DMS153 (cell line): ENCODE measurements at places on chromosomes 1 and 21.

- DNase-seq, result peak; percentile 59
These were observed at the start of gene FABP3 for GRCh38 chr1:31373056-31373896. Gene FABP3 (minus strand): TSS chr1:31373076. CDS start chr1:31373014, 62 bp downstream.

- no peak for DNase-seq
These were observed 269.7 kb downstream of the LMO4 start for GRCh38 chr1:87598429-87598828.

DNA sequence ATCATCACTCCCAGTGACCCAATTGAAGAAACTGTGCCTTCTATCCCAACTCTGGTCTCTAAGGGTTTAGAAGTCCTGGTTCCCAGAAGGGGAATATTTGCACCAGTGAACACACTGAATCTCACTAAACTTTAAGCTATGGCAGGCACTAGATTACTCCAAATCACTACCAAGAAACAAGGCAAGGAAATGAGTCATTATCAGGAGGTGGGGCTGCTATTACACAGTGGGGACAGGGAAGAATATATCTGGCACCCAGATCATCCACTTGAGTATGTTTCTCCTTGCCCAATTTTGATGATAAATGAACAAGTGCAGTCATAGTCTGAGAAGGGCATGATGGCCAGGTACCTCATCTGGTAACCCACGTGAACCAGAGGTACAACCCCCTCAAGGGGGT lies 7.0 kb downstream of the MRPL9 start:
- DNase-seq, result no peak

- peak; percentile 32 for DNase-seq
These were observed 43.0 kb downstream of the GALNT2 start for GRCh38 chr1:230109895-230110667.

DNA sequence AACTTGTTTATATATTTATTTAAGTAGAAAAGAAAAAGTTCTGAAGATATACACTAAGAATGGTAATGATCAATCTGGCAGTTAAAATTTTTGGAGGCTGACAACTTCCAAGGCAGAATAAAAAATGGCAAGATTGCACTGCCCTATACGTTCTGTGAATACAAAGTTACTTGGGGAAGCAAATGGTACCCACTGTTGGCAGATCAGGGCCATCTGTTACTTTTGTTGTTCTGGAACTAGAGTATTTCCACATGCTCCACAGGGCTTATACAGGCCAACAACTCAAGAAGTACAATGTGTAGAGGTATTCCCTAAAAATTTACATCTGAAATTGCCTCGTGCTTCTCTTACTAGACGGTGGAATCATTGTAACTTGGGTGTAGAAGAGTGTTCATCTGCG lies 53.2 kb downstream of the AHCTF1 start:
- no peak for DNase-seq

DNA sequence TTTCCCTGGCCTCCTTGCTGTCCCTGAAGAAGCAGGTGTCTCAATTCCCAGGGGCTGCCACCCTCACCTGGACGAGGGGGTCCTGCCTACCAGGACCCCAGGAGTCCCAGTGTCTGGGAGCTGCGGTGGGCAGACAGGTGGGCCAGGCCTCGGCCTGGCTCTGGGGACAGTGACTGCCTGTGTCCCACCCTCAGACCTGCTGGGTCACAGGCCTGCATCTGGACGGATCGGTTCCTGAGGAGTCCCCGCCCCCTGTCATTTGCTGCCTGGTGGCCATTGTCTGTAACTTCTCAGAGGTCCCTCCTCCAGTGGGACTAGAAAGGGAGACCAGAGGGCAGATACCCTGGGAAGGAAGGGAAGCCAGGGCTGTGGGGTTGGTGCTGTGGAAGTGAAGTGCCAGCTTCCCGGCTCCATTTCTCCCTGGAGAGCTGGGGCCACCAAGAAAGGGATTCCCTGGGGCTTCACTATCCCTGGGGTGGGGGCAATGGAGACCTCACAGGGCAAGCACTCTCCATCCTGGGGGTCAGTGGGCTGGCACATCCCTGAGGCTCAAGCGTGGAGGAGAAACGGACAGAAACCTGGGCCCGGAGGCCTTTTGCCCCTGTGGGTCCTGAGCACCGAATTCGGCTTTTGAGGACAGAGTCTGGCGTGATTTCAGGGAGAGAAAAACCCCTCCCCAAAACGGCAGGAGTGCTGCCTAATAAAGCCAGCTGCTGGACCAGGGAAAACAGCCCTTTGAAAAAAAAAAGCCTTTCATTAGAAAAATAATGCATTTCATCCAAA lies 157.3 kb downstream of the PEX14 start:
- DNase-seq, result peak; percentile 25

GRCh38 chr1:67588178-67588855 lies 96.7 kb upstream of the GADD45A start:
- no peak for DNase-seq

- no peak for DNase-seq
These were observed 61.6 kb downstream of the PTPRC start for GRCh38 chr1:198700396-198700795.

- DNase-seq, result no peak
These were observed 6.0 kb upstream of the TRAPPC10 start for GRCh38 chr21:44006017-44006619.

GRCh38 chr1:37372302-37372701 lies 102.1 kb upstream of the ZC3H12A start:
- no peak for DNase-seq

GRCh38 chr1:203037509-203038190 lies 11.4 kb downstream of the PPFIA4 start:
- DNase-seq, result no peak

DNA sequence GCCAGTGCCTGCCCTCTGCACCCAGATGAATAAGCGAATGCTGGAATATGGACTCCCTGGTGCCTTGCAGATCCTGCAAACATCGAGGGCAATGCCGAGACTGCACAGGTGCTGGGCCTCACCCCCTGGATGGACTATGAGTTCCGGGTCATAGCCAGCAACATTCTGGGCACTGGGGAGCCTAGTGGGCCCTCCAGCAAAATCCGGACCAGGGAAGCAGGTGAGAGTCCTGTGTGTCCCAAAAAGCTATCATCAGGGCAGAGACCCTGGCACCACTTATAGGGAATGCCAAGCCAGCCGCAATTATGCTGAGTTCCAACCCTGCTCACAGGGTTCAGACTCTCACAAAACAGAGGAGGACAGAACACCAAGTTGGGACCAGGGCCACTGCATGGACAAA lies 17.2 kb downstream of the TMEM81 start:
- no peak for DNase-seq

DNA sequence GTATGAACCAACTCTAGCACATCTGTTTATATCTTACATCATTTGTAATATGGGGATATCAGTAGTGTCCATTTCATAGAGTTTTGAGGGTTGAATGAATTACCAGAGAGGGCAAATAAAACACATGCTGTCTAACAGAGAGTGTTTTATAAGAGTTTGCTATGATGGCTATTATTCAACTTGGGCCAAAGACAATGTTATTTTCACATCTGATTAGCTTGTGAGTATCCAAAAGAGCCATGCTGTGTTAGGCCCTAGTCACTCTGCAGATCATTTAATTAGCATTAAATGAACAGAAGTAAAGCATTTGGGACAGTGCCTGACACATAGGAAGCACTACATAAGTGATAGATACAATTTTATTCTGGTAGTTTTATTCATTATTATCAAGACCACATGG lies 4.2 kb upstream of the RNF11 start:
- no peak for DNase-seq

DNA sequence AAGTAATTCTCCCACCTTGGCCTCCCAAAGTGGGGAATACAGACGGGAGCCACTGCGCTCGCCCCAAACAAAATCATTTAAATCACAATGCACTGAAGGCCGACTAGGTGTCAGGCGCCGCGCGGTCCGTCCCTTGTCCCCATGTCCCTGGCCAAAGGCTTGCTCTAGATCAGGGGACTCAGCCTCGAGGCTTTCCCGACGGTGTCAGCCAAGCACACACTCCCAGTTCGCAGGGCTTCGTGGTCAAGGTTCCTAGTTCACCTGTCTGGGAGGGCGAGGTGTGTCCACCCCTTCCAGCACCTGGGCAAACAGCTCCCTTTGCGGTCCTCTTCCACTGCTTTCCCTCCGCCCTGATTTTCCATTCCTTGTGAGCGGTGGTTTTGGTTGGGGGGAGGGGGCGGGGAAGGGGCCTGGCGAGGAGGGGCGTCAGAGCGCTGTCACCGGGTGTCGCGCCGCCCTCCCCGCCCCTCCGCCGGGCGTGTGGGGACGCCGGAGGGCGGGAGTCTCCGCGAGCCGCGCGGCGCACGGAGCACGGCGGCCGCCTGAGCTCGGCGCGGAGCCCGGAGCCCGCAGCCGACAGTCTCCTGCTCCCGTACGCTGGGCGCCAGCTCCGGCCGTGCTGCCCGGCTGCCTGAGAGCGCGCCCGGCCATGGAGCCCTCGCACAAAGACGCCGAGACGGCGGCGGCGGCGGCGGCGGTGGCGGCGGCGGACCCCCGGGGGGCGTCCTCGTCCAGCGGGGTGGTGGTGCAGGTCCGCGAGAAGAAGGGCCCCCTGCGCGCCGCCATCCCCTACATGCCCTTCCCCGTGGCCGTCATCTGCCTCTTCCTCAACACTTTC lies at the start of gene STUM:
STUM (plus strand) TSS at position 509 of the 838 bp plus-strand sequence; CDS start at position 650, 141 bp downstream.
- peak; percentile 53 for DNase-seq

DNA sequence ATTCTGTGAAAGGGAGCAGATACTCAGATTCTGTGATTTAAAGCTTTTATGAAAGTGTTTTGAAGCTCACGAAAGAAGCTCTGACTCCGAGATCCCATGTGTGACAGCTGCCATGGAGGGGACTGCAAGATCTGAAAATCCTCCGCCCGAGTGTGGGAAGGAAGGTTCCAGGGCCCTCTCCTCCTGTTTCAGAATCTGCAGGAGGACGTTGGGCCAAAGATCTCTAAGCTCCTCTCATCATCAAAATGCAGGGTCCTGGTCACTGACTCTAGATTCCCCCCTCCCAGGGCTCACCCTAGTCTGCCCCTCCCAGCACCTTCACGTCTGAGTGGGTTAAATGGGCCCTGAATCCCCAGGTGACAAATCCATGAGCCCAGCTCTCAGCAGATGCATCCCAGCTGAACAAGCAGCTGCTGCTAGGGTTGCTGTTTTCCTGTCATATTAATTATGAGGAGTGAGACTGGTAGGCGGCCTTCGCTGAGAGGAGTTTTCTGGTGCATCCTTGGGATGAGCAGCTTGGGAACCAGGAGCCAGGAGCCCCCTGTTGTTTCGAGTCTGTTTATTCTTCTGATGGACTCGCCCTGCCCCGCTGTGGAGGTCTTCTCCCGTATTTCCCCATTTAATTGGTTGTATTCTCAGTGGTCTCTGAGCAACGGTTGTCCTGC lies 402.0 kb downstream of the MATN1 start:
- DNase-seq, result no peak

DNA sequence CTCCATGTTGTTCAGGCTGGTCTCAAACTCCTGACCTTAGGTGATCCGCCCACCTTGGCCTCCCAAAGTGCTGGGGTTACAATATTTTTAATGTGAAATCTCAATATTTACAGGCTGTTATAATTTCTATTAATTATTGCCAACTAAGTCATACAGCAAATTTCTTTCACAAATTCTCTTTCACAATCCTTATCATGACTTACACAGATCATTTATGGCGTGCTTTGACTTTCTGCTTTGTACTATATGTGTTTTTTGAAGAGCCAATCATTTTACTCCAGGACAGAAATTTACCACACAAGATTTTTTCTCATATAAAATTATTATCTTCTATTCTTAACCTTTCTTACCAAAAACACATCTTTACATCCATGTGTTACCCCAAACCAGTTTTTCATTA lies 1729.9 kb downstream of the NCAM2 start:
- DNase-seq, result no peak

DNA sequence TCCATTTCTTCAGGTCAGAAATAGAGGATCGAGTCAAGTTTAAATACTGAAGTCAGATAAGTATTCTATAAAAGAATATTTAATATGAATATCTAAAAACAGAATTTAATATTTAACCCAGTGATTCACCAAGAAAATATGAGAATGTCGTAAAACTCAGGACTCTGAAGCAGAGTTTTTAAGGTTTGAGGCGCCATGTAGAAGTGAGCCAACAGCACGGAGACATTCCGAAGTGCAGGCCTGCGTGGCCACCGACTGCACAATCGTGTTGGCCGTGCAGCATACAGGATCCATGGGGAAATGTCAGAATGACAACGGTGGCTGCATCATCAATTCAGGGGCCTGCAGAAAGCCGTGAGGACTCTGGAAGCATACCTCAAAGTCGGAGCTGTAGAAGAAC lies 23.4 kb downstream of the MRAP start:
- no peak for DNase-seq

DNA sequence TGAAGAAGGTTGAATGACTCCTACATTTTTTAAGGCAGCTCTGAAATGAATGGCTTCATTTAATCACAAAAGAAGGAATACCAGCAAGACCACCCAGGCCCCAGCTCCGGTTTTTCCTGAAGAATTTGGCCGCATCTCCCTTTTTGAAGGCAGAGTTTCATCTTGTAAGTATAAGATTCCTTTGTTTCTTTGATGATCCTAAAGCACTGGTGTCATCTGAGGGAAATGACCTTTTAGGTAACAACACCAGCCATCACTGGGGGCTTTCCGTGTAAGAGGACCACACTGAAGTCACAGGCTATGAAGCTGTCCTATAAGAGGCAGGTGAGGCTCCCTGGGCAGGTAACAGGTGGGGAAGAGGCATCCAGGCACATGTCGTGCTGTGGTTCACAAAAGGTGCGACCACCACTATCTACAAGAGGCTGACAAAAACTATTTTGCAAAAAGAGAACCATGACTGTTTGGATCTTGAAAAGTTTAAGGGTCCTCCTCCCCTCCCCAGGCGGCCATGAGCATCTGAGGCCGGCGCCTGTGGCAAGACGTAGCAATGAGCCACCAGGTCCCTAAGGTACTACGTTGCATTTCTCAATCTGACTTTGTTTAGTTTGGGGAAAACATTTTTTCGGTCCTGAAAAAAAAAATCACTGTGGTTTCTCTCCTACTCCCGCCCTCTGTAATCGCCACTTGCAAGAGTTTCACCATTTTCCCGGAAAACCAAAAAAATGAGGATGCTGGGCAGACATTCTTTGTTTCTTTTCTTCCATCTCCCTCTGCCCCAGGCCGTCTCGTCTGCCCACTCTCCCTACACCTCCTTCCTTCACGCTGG lies 46.3 kb upstream of the IRF2BP2 start:
- no peak for DNase-seq

DNA sequence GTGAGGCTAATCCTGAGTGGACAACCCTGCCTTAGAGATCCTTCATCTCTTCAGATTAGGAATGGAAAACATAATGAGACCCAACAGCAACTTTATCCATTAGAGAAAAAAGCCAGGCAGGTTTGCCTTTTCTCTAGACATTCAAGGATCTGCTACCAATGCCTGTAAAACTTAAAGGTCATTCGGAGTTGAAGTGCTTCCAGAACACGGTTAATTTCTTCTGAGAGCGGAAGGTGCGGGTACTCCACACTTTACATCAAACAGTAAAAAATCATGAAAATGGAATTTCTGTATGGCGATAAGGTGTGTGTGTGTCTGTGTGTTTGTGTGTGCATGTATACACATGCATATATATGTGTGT lies 65.2 kb upstream of the PRKACB start:
- no peak for DNase-seq

DNA sequence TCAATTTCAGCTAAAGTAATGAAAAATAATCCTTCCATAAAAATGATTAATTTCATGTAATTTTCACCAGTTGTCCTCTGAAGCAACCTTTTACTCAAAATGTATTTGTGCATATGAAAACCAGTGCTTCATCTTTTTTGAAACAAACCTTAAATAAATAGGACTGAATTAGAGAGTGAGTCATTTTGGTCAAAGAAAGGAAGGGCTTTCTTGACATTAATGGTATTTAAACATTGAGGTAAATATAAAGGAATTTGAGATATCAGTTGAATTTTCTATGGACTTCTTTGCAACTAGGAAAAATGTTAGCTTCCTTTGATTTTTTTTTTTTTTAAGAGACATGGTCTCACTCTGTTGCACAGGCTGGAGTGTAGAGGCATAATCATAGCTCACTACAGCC lies 38.7 kb downstream of the SNX7 start:
- DNase-seq, result no peak
